ENCODE measurements at places on chromosomes 5 and 9.

- DNase-seq = no peak
These were observed 188.5 kb downstream of the COX7C start for GRCh38 chr5:86806206-86806605.

DNA sequence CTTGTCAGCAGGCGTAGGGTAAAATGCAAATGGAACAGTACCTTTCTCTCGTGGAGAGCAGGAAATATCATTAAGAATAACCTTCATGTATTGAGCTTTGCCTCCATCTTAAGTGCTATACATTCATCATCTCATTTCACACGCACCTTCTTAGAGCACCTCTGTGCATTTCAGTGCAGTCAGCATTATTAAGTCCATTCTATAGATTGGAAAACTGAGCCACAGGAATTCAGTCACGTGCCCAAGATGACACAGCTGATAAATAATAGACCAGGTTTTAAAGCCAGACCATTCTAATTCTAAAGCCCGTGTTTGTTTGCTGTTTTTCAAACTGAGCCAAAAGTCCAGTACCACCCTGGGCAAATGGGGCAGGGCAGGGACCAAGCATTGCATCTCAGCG lies 109.2 kb upstream of the WWC1 start:
- DNase-seq = no peak

DNA sequence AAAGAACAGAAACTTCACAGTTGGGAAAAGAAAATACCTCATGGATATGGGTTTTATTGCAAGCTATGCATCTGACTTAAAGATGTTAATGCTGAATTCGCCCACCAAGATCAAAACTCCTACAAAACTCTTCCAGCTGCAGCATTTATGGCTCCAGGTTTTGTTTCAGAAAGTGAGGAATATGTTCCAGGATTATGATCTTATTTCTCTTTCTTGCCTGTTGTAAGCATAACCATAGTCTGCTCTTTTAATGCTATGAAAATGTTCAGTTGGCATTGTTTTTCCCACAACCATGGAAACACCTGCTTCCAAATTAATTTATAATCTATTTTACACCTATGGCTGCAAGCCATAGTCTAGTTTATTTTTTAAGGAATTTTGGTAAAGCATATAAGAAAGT lies 34.9 kb upstream of the FST start:
- no peak for DNase-seq

- DNase-seq = no peak
These were observed 145.3 kb downstream of the PAPPA start for GRCh38 chr9:116298878-116299391.

DNA sequence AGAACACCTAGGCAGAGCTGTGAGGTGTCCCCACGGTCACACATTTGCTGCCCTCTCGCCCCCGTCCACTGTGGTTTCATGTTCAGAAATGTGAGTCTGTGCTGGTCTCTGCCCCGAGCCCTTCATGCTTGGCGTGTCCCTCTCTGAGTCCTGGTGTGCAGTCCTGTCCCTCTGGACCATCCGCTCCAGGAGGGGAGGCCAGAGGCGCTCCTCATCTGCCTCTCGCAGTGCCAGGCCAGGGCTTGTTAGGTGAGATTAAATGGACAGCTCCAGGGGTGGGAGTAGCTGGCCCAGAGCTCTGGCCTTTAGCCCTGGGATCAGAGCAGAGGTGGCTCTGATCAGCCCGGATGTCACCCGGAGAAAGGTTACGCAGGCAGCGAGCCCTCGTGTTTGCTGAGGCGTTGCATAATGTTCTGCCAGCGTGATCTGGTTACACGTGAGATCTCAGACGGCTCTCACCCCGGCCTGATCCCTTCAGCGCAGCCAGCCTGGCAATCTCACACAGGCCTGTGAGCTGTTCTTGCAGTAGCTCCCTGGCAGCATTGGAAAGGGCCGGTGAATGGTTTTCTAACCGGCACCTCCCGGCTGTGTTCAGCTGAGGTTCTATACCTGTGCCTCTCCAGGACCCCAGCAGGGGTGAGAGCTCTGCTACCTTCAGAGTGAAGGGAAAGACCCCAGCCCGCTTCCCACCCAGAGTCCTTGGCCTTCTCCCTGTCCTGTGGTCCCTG lies 24.5 kb downstream of the PTGES2 start:
- DNase-seq = no peak

DNA sequence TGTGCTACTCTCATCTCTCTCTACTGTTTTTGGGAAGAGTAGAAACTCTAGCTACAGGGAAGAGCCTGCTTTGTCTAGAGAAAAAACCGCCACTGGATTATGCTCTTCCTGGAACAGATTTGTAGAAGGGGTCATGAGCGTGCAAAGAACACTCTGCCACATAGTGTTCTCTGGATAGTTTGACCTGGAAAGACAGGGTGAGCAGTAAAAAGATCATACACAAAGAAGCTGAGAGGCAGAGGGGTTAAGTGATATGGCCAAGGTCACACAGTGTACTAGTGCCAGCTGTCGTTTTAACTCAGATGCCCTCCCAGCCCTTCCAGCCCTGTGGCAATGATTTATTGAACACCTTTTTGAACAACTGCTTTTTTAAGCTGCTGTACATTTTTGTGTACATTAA lies 182.2 kb downstream of the NNT start:
- DNase-seq = no peak

DNA sequence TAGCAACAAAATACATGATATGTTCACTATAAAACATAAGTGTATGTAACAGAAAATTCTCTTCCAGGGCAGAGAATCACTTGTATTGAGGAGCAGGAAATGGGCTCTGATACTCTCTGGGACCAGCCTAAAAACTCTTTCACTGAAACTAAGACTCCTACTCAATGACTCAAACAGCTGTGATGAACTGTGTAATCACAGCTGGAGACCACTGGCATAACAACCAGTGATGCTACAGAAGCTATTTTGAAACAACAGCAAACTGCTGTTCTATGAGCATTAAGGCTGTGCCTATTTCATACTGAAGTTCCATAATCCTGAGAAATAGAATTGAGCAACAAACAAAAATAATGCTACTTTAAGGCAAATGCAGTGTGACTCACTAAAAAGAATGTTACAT lies 594.0 kb downstream of the HINT1 start:
- peak; percentile 29 for DNase-seq

DNA sequence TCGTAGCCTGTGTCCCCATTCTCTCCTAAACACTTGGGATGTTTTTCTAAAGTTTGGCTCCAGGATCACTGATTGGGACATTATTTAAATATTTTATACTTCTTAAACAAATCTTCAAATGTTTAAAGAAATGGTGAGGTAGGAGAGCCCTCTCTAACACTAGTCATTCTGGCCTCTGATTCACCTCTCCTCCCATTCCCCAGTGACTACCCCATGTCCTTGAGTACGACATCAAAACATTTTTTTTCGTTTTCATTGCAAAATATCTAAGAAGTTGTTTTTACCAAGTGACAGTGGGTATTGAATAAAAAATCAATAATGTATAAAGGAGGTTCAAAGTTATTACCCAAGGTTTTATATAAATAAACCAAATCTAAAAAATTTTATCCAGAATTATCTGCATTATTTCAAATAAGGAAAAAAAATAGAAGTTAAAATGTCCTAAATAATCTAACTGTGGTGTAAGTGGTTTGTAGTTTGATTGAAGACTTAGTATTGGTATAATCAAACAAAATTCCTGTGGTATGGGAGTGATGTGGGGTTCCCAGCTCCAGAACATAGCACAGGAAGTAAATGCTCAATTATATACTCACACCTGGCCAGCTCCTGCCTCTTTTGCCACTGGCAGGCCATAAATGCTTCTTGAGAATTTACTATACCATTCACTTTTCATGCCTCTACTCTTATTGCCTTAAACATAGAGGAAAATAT lies 51.1 kb downstream of the MAST4 start:
- DNase-seq = no peak

DNA sequence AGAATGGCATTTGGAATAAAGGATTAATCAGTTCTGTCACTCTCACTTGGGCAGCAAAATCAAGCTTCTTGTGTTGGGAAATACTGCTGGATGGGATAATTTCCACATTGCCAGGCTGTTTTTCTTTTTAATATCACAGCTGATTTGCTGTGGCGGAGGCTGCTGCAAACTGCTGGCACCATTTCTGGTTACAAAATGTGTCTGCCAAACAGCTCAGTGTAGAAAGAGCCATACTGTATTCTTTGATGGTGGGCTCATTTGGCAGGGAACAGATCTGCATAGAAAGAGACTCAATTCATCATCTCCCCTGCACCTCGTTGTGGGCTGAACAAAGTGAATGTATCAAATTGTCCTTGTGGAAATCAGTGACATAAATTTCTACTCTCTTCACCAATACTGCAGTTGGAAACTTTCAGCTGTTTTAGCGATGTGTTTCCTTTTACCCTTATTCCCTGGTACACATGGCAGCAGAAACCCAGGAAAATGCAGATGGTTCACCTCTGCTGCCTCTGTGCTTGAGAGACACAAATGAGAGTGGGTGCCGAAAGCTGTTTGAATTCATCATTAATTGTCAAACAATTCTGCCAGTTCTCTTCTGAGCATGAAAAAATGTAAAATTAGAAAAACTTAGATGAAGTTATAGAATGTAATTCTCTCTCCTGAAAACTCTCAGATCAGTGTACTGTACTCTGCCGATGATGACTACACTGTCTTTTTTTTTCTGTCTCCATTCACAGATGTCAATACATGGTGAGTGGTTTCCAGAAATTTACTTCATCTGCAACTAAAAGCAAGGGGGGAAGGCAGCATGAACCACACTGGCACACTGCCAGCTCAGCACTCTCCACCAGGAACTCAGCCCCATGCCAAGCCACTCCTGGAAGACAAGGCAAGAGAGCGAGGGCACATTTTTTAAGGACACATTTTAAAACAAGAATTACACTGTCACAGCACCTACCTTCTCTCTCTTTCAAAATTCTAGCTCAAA lies 75.0 kb downstream of the HMHB1 start:
- DNase-seq = peak; percentile 29

DNA sequence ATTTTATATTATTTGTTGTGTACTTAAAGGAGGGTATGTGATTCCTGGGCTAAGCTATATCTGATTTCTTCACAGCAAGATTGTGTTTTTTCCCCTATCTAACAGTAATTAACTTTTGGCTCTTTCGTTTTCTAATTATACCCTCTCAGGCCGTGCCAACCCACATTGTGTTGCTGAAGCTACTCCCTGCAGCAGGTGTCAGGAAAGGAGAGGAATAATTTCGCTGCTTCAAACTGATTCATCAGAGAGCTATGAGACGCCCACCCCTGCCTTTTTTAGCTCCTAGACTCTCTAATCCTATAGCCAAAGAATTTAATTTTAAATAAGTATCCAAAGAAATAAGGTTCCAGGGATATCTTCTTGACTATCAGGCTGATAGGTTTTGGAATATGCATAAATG lies 3.8 kb downstream of the CAVIN4 start:
- DNase-seq = no peak

DNA sequence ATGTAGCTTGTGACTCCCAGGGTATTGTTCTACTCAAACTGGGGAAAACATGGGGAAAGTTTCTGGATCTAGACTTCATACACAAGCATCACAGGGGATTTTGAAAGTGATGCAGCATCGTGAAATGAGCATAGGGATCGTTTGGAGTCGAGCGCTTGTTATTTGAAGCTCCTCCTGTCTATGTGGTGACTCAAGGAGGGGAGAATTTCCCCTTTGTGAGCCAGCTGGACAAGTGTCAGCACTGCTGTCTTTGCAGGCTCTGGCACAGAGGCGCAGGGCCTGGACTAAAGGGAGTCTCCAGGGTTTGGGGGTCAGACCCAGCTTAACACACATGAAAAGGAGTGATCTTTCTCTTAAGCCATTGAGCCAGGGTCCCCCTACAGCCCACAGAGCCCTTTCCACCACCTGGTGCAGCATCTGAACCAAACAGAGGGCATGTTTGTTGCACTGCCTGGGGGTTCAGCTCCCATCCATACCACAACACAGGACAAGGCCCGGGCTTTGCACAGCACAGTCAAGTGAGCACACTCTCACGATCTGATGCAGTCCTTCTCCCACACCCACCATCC lies 51.0 kb downstream of the IRF1 start:
- peak; percentile 43 for DNase-seq

DNA sequence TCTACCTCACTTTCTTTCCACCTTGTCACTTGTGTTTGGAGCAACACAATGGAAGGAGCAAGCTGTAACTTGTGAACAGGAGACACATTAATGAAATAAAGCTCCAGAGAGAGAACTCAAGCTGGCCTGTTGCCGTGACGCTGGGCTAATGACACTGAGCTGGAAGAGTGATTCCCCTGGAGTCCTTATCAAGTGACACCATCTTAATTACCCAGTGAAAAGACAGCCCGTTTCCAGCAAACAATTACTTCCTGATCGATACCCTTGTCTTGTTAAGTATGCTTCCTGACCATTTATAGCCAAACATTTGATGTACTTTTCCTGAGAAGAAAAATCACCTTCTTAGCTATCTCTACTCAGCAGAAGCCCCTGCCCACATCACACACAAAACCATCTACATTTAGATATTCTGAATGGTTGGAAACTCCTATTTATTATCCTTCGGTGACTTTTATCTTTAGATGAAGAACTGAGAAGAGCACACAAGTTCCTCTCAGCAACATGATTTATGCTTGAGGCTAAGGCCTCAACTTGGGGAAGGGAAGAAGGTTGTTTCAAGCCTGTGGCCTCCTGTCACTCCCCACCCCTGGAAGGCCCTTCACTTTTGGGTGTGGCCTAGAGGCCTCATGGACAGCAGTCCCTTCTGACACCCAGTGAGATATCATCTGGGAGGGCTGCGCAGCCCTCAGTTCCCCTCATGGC lies 34.1 kb downstream of the CRHBP start:
- DNase-seq = peak; percentile 63

- DNase-seq = no peak
These were observed 33.9 kb downstream of the OLFML2A start for GRCh38 chr9:124810663-124811355.

DNA sequence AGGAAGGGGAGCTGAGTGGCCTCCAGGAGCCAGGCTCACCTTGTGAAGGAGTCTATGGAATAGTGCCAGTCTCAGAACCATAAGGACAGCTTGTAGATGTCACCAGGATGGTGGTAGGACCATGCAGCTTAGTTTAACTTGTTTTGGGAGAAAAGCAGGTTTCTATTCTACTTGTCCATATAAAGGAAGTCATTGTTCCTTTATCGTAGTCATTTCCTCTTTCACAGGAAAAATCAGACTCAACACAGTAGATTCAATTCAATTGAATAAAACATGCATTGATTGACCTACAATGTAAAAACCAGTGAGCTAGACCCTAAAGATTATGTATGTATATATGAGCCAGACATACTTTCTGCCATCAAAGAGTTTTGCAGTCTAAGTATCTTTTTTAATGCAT lies 53.3 kb downstream of the MEGF10 start:
- DNase-seq = peak; percentile 37

DNA sequence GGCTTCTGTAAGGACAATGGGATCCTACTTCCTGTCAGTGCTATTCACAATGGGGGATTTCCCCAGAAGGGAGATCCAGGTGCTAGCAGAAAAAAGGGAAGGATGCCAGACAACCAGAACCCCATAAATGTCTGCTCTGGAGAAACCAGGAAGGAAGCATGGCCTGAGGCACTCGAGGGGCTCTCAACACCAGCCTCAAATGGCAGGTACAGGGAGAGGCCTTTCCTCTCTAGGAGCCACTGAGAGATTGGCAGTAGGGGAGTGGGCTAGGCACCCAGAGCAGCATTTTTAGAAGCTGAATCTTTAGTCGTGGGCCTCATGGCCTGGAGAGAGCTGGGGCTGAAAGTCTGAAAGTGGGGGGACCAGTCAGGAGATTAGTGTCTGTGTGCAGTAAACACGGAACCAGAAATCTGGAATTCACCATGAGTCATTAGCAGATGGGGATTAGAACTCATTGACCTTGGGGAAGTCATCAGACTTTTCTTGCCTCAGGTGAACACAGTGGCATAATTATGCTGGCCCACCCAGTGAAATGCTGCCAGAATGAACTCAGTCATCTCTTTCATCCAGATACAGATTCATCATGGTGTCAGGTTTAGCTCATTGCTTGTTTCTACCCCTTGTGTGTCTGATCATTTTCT lies 28.3 kb downstream of the ARHGEF28 start:
- no peak for DNase-seq
